ENCODE measurements at places on chromosomes 16 and 17.

DNA sequence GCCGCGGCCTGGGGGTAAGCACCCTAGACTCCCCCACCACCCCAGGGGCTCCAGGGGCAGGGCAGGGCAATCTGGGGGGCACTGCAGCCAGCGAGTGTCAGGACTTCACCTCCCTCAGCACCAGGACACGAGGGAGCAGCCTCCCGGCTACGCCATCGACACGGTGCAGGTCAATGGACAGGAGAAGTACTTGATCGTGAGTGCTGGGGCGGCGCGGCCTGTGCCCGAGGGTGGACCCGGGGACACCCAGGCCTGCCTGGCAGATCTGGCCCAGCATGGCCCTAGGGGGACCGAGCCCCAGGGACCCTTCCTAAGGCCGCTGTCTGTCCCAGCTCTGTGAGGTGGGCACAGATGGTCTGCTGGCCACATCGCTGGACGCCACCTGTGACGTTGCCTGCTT is 3.1 kb upstream of the RHBDL1 start:
- DNase-seq = no peak

GRCh38 chr17:17456251-17456650 is 20.5 kb upstream of the MED9 start:
- no peak for DNase-seq

DNA sequence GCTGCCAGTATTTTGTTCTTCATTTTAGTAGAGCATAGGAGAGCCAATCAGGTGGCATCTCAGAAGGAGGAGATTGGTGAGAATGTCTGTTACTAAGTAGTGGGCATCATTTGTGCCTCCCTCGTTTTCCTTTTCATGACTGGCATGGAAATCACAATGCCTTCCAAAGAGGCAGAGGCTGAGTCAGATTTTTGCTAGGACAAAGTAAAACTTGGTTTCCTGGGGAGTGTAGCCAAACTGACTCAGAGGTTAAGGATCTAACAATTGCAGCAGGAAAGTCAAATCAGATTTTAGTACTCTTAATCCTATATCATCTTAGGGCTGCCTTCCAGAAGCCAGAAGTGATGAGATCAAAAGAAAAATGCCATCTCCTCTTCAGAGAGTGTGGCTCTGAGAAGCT is 138.7 kb downstream of the ANKFN1 start:
- DNase-seq = no peak

DNA sequence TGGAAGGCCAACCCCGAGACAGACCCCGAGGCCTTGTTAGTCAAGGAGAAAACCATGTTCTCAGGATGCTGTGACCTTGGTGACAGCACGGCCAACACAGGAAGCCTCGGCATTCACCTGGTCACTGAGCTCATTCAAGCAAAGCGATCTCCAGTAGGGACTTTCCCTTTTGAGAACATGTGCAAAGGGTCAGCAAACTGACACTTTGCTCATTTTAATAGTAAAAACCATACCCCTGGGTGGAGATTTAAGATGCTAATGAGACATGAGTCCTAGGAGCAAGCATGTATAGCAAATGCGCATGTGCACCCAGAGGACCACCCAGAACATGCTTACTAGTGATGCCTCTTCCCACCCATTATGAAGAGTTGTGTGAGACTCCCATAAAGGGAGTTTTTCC is 5.7 kb upstream of the SULT1A2 start:
- DNase-seq = no peak

- DNase-seq = peak; percentile 80
Observed at GRCh38 chr17:40068917-40069750, 6.4 kb downstream of the THRA start.

DNA sequence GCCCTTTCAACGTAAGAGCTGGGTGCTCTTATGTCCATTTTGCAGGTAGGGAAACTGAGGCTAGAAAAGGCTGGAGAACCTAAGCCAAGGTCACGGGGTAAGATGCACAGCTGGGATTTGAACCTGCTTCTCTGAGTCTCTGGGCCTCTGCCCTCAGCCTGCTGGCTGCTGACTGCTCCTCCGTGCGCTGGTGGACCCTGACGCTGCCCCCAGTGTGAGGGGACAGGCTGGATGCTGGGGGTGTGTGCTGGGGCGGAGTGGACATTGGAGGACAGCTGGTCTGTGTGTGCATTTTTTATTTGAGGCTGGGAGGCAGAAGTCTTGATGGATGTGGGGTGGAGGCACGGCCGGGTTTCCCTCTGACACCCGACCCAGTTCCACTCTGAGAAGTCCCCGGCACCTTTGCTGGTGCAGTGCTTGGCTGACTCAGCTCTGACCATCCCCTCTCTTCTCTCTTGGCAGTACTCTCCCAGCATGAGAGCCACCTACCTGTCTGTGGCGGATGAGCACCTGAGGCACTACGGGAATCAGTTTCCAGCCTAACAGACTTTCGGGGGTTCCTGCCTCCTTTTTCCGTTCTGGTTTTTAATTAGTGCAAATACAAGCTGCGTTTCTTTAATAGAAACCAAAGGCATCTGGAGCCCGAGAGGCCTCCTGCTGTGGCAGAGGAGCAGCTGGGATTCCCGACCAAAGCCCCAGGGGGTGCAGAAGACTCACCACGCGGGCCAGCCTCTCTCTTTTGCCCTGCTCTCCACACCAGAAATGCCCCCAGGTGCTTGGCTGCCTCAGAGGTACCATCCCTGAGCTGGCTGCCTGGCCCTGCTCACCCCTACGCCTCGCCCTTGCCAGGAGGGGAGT is 14.1 kb upstream of the DNAI2 start:
- DNase-seq = no peak

GRCh38 chr16:50802000-50802399 is 60.1 kb downstream of the CYLD start:
- DNase-seq = no peak

- peak; percentile 44 for DNase-seq
Observed at GRCh38 chr16:77584205-77584859, 138.0 kb upstream of the NUDT7 start.

DNA sequence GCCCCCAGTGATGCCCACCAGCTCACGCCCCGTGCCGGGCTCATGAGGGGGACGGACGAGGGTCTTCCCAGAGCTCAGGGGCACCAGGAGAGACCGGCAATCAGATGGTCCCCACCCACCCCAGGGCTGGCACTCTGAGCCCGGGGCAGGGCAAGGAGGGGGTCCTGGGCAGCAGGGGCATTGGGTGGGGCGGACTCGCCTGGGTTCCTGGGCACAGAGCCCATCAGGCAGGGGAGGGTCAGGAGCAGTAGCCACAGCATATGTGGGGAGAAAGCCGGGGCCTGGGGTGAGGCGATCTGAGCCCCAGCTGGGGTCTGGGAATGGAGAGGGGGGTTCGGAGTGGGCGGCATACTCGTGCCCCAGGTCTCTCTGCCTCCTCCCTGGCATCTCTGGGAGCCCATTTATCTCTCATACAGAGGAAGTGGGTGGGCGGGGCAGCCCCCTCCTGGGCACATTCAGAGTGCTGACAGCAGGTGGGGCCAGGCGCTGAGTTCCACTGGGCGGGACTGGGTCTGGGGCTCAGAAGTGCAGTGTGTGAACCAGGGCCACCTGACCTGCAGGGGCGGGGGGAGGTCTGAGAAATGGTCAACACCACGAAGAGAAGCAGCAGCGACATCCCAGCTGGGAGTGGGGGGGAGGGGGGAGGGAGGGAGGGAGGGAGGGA is 20.5 kb upstream of the UBE2I start:
- no peak for DNase-seq

DNA sequence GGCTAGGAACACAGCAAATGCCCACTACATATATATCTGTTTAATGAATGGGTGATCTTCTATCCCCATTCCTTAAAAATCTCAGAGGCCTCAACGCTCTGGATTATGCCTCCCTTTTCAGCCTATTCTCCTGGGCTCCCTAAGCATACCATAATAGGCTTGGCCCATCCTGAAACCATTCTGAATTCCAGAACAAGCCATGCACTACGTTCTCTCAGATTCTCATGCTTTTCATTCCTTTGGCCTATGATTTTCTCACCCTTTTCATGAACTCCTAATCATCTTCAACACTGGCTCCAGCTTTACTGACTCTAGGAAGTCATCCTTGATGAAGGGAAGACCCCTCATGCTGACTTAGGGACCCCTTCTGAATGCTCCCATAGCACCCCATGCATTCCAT is 71.1 kb downstream of the RPGRIP1L start:
- DNase-seq = no peak

DNA sequence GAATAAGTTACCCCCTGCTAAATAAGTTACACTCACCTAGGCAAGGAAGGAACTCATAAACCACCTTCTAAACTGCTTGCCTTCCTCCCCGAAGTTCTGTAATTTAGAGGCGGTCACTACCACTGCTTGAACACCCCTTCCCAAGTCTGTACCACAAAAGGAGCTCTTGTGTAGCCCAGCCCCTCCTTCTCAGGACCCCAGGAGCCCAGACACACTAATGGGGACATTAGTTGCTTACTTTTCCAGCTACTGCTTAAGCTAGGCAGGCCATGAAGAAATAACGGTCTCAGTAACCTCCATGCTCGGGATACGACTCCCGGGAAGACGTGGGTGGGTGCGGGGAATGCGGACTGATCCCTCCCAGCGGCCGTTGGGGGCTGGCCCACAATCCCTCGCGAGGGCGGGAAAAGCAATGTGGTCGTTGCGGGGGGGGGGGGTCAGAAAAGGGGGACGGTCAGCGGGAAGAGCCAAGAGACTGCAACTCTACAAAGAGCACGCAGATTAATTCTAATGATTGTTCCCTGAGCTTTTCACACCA is at the start of gene TEX14:
Gene TEX14 (minus strand): TSS at position 345 of the 538 bp plus-strand sequence. CDS start 40,044 bp downstream, outside the sequence.
- no peak for DNase-seq

DNA sequence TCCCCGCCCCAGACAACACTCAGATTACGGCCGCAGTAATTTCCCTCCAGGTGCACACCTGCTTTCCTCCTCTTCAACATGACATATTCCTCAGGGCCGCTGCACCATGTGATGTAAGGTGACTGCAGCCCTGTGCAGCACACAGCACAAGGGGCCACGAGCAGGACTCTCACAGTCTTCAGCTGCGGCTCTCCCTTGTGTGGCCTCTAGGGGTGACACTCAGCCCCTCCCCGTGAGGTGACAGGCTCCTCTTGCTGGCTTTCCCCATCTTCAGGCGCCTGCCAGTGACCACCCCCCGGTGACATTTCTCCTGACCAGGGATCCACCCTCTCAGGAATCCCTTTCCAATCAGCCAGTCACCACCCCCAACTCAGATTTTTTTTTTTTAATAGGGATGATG is 31.3 kb upstream of the ABCC3 start:
- no peak for DNase-seq

Measured in CD4-positive, alpha-beta T cell treated with Interleukin-2 at 100 ng/mL for 4 hours (primary cell).